Coronary artery (tissue), 2 donors: ENCODE measurements at places on chromosomes 7 and 10.

DNA sequence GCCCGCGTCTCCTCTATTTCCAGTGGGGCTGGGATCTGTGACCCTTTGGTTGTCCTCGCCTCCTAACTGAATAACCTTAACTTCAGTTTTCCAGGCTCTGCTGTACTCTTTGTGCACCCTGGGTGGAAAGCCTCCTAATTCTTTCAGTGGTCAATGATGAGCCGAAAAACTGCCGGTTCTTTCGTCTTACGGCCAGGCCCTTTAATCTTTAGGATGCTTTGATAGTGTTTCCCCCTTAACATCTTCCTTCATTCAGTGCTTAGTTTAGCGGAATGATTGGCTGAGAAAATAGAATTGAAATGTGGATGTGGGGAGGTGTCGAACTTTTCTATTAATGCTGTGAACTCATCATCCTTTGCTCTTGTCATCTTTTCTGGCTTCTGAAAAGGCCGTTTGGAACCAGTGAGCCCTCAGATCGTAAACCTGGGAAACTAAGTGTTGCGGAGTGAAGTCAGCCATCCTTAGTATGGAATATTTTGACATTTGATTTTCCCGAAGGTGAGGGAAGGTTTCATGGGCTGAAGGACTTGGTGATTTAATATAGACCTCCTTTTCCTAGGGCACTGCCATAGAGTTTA lies 847 bp downstream of the GARS1 start:
- no peak for DNase-seq

- DNase-seq, result no peak
Measured at GRCh38 chr7:66682350-66683093, 53.8 kb downstream of the KCTD7 start.

GRCh38 chr10:52348037-52348564 lies 34.0 kb downstream of the DKK1 start:
- no peak for DNase-seq

GRCh38 chr10:106515206-106515790 lies 649.2 kb downstream of the SORCS1 start:
- DNase-seq, result no peak

- no peak for DNase-seq
Measured at GRCh38 chr10:11113156-11113555, 95.5 kb downstream of the CELF2 start.
